ENCODE measurements at places on chromosomes 2 and 18.

DNA sequence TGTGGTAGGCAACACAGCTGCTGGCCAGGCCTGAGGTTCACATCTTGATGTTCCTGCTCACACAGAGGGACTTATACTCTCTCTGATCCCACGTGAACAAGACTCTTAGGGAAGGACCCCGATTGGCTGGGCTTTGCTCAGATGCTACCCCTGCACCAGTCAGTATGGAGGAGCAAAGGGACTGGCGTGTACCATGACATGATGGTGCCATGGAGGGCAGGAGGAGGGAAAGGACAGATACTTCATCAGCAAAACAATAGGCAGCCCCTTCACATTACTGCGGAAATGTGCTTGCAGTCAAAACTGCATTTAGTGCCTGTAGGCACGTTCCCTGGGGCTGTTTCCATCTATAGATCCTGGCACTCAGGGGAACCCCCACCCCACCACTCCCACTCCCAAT is 42.7 kb downstream of the ZFP36L2 start:
- DNase-seq: no peak

DNA sequence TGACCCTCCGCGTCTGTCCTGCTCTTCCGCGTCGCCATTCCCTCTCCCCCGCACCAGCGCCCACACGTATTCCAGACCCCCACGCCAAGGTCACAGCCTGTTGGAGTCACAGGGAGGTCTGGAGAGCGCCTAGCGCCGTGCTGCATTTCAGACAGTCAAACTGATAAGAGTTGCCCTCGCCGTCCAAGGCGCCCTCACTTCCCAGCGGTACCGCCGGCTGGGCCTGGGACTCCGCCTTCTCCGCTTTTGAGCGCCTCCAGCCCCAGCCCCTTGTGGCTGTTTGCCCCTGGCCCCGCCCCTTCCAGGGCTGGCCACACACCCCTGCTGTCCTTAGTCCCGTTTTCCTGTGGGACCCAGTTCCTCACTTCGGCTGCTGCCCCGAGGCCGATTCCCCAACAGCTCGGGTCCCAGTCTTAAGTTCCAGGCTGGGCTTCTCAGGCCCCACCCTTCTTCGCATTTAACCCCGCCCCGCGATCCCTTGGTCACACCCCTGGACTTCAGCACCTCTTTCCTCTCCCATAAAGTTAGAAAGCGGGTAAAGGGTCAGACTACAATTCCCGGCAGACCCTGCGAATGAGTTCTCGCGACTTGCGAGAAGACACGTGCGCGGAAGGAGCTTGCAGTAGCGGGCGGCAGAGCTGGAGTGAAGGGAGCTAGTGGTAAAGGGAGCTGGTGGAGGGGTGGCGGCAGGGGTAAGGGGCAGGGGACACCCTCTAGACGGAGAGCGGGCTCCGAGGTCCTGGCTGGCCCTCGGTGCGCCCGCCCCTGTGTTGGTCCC is at the start of gene GMPPA:
GMPPA (plus strand) TSS at position 612 of the 778 bp plus-strand sequence. CDS start 1,085 bp downstream, outside the sequence.
- DNase-seq: peak; percentile 98

DNA sequence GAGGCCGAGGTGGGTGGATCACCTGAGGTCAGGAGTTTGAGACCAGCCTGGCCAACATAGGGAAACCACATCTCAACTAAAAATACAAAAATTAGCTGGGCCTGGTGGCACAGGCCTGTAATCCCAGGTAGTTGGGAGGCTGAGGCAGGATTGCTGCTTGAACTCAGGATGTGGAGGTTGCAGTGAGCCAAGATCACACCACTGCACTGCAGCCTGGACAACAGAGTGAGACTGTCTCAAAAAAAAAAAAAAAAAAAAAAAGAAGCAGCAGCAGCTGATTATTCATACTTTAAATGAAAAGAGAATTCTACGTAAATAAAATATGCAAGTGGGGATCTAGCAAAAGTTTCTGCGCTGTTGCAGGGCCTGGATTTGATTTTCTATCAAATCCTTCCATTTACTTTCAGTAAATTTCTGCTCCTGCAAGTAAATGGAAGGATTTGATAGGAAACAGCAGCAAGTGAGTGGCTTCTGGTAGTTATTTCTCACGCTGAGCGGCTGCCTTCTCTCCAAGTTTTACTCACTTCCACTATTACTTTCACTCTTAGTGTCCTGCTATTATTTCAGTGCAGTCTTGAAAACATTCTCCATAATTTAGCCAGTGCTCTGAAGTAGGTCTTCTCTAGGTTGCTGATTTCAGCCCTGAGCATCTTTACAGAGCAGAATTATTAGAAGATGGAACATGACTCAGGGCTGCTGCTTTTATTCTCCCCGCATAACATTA is 68.4 kb downstream of the SLC16A14 start:
- no peak for DNase-seq

DNA sequence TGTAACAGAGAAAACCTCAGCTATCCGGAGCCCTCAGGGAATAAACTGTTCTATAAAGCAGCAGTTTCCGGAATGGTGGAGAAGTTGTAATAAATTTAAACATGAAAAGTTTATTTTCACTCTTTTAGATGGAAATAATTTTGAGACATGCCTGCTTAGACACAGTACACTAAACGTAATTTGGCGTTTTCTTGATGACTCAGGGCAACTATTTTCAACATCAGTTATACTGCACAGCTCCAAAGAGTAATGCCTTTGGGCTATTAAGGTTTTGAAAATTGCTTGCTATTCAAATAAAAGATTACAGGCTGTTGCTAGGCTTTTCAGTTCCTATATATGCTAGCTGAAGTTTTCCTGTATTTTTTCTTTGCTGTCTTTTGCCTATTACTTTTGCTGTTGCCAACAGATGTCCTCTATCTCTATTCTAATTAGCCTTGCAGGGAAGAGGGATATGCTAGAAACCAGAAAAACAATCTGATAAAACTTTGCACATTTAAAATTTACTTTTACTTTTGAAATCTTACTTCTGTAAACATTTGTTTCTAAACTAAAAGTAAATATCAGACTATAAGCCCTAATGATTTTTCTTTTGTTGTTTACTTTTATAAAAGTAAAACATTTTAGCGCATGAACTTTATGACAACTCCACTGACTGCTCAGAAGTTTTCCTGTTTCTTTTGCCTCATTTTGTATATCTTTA is 113.4 kb upstream of the WDSUB1 start:
- DNase-seq: no peak

- no peak for DNase-seq
Observed at GRCh38 chr2:8115966-8116365, 565.9 kb upstream of the ID2 start.

GRCh38 chr2:3639015-3639630 is 18.9 kb upstream of the ALLC start:
- DNase-seq: no peak

- no peak for DNase-seq
Observed at GRCh38 chr2:156457523-156458517, 21.6 kb downstream of the GPD2 start.

GRCh38 chr18:72738136-72738535 is 129.7 kb downstream of the NETO1 start:
- no peak for DNase-seq

DNA sequence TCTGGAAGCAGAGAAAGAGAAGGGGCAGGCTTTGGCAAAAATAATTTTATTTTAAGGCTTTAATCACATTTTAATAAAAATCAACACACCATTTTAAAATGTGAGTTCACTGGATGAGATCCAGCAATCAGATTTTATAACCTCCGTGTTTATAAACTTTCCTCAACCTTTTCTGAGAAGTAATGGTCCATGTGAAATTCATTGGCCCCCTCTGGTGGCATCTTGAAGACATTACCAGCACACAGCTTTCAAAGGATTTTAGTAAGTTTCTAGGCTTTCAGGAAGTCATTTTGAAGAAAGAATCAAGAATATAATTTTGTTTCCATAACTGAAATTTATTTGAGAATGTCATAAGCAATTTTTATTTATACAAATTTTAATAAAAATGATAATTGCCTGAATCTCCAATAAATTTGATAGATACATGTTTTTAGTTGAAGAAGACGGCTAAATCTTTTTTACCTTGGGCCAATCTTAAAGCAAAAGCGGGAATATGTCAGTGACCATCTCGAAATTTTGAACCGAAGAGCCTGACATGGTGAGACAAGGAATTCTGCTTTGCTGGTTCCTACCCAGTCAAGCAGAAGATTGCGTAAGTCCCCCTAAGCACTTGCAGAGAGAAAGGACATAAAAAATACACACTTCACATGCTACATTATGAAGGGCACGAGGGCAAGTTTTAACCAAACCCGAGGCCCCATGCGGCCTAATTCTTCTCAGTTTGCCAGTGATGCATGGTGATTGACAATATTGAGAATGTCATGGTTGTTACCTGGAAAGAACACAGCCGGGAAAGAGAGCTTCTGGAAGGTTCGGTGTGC is 128.4 kb upstream of the CBLN2 start:
- no peak for DNase-seq

DNA sequence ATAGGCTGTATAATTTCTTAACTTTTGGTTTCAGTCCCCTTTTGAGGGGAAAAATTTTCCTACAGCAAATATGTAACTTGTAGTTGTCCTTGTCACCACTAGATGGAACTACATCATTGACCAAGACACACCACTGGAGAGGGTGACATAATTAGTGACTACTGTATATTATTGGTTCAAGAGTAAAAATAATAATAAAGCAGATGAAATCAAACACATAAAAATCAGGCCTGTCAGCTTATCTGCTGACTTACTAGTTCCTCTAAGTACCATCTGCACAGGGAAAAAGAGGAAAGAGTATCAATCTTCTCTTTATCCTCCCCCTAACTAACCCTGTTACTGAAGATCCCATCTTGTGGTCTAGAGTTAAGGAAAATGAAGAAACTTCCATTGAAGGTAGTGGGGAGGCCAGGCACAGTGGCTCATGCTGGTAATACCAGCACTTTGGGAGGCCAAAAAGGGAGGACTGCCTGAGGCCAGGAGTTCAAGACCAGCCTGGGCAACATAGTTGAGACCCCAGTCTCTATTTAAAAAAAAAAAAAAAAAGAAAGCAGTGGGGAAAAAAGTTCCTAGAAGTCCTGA is 29.6 kb upstream of the ENOSF1 start:
- DNase-seq: no peak

DNA sequence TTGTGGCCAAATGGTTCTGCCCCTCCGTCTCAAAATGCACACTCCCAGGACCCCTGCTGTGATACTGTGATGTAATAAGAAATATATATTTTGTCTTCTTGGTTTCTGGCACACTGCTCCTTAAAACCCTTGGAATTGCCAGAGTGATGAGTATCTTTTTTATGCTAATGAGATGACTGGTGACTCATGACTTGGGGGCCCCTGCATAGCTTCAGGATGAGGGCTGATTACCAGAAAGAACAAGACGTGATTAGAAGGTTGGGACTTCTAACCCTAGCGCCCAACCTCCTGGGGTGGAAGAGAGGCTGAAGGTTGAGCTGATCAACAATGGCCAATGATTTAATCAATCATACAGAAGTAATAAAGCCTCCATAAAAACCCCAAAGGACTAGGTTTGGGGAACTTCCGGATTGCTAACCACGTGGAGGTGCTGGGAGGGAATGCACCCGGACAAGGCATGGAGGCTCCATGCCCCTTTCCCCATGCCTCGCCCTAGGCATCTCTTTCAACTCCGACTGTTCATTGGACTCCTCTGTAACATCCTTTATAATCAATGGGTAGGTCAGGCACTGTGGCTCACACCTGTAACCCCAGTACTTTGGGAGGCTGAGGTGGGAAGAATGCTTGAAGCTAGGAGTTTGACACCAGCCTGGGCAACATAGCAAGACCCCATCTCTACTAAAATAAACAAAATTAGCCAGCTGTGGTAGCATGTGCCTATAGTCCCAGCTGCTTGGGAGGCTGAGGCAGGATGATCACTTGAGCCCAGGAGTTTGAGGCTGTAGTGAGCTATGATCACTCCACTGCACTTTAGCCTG is 89.1 kb downstream of the HS1BP3 start:
- no peak for DNase-seq

GRCh38 chr18:59470561-59471121 is 111.6 kb upstream of the LMAN1 start:
- DNase-seq: no peak

- no peak for DNase-seq
Observed at GRCh38 chr2:26710145-26710544, 17.6 kb downstream of the KCNK3 start.

GRCh38 chr2:58535182-58535581 is 294.1 kb upstream of the FANCL start:
- no peak for DNase-seq

- DNase-seq: no peak
Observed at GRCh38 chr2:9394816-9395215, 28.5 kb downstream of the ITGB1BP1 start.

DNA sequence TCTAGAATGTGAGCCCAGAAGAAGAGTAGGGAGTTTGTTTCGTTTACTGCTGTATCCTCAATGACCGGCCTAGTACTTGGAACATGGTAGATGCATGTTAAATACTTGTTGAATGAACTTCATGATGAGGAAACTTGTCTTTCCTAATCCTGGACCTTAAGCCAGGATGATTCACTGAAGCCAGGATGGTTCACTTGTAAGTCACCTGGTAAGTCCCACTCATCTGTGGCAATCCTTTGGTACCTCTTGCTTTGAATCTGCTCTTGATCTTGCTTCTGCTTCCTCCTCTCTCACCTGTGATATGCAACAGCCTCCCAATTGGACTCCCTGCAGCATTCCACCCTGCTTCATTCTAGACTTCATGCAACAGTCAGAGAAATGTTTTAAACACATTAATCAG is 43.6 kb downstream of the QPCT start:
- no peak for DNase-seq
